ENCODE measurements at places on chromosomes 6 and 20. TPM values are rescaled to one million over a fixed set of nuclear protein-coding genes. Genes with fewer than 3 reads are reported as not detected.

DNA sequence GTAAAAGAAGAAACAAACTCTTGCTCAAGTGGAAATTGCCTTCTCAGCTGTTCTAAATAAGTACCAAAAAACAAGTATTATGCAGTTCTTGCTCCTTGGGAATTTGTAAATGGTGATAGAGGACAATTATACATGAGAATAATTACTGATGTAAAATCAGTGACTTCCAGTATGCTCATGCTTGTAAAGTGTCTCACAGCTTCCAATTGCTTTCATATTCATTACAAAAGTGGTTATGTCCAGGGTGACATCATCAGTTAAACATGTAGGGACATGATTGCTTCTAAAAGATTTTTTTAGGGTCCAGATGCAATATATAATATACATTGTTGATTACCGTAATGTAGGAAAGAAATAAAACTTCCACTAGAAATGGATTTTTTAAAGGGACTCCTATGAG is 122.8 kb upstream of the B3GAT2 start:
- H3K27me3 ChIP-seq, result no peaks in the 10 kb centered on the region
- no peaks in the 10 kb centered on the region for H3K36me3 ChIP-seq
- no peaks in the 10 kb centered on the region for H3K4me1 ChIP-seq
- no peak overlapping the region for H3K27ac ChIP-seq
- DNase-seq, result no peak
- no peak overlapping the region for H3K4me3 ChIP-seq

DNA sequence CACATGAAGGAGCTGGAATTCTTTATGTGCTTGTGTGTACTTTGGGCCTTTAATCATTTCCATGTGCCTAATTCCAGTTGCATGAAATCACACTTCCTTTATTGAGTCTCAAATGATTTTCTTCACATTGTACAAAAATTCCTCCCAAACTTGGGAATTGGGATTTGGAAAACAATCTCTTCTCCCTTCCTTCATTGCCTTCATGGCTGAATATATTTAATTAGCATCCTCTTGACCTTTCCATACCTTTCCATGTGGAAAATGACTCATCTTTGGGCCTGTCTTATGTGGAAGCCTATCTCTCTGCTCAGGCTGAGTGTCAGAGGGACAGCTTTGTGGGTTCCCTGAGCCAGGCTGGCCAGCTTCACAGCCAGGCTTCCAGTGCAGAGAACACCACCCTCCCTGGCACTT is 33.0 kb upstream of the CDH4 start:
- H3K4me3 ChIP-seq, result no peak overlapping the region
- H3K36me3 ChIP-seq, result no peaks in the 10 kb centered on the region
- peaks cover under 1% of the 10 kb centered on the region for H3K27me3 ChIP-seq
- DNase-seq, result no peak

The SMLR1 gene
- polyA plus RNA-seq, result 5.1 TPM

The MATN4 gene
- polyA plus RNA-seq, result 0.19 TPM

- no peak overlapping the region for H3K27ac ChIP-seq
- H3K4me3 ChIP-seq, result no peak overlapping the region
- H3K4me1 ChIP-seq, result no peaks in the 10 kb centered on the region
- no peak for DNase-seq
- no peaks in the 10 kb centered on the region for H3K36me3 ChIP-seq
Observed at GRCh38 chr6:15929685-15930084, 199.2 kb upstream of the MYLIP start.

The GINS1 gene
- 1.1 TPM for polyA plus RNA-seq

DNA sequence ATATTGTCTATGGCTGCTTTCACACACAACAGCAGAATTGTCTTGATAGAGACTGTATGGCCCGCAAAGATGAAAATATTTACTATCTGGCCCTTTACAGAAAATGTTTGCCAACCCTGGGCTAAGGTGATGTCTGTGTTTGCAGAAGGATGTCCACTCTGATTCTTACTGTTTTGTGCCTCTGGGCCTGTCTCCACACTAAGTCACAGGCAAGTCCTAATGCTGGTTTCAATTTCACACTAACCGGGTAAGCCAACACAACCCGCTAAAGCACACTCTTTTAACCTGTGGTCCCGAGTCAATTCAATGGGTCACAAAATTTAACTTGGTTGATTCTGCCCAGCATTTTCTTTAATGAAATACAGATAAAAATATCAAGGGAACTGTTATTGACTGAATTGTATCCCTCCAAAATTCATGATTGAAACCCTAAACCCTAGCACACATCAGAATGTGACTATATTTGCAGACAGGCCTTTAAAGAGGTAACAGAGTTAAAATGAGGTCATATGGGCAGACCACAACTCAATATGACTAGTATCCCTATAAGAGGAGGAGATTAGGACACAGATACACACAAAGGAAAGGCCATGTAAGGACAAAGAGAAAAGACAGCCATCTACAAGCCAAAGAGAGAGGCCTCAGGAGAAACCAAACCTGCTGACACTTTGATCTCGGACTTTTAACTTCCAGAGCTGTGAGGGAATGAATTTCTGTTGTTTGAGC is 78.4 kb downstream of the FYN start:
- H3K27me3 ChIP-seq, result no peaks in the 10 kb centered on the region
- H3K4me3 ChIP-seq, result no peak overlapping the region
- no peak for DNase-seq
- no peaks in the 10 kb centered on the region for H3K36me3 ChIP-seq
- no peaks in the 10 kb centered on the region for H3K4me1 ChIP-seq

GRCh38 chr6:98241630-98242029 is 592.7 kb upstream of the POU3F2 start:
- DNase-seq, result no peak
- no peaks in the 10 kb centered on the region for H3K27me3 ChIP-seq
- no peak overlapping the region for H3K4me3 ChIP-seq
- no peak overlapping the region for H3K27ac ChIP-seq
